ENCODE measurements at places on chromosomes 1 and 21. TPM values are rescaled to one million over a fixed set of nuclear protein-coding genes. Genes with fewer than 3 reads are reported as not detected.

The S100A8 gene
- 1.9 TPM for total RNA-seq

The TNFRSF1B gene
- total RNA-seq: 86.6 TPM

The RRP1 gene
- 27.8 TPM for total RNA-seq

The STX12 gene
- 36.4 TPM for total RNA-seq

- DNase-seq: peak; percentile 39
These were observed 21.9 kb downstream of the TSNAX start for GRCh38 chr1:231550448-231550781.

DNA sequence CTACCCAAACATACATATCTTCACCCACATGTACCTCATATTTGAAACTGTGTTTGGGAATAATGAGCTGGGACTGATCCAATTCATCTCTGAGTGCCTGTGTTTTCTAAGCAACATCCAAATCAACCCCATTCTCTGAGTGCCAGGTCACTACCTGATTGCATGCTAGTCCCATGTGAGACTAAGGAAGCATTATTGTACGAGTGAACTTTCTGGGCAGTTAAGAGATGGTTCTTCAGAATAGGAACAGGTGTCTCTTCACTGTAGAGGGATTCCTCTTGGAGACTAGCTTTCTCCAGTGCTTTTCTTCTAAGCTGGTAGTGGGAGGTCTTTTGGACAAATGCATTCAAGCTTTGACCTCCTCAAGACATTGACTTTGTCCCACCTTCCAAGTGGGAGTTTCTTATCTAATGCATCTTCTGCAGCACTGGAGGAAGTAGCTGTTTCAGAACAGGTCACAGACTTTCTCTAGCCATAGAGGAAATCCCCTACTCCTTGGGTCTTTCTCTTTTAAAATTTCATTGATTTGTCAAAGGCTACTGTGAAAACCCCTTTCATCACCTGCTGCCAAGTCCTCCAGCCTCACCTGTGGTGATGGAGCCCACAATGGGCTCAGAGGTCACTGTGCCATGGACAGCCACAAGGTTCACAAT is 172.0 kb upstream of the KIAA0040 start:
- no peak for DNase-seq

GRCh38 chr1:21337928-21338572 is 47.8 kb upstream of the ECE1 start:
- DNase-seq: no peak

DNA sequence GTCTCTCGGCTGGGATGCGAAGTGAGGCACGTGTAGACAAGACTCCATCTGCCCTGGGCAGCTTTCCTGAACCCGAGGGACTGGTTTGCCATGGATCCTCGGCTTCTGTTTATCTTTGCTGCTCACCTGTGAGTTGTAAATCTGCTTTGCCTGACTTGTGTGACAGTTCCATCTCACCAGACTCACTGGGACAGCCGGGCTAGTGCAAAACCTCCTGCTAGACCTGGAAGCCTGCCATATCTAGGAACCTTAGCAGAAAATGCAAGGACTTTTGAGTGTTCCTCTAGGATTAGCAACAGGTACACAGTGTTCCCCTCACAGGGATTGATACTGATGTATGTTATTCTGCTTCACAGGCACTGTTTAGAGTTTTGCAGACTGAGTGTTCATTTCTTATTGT is 218.6 kb downstream of the URB2 start:
- no peak for DNase-seq

DNA sequence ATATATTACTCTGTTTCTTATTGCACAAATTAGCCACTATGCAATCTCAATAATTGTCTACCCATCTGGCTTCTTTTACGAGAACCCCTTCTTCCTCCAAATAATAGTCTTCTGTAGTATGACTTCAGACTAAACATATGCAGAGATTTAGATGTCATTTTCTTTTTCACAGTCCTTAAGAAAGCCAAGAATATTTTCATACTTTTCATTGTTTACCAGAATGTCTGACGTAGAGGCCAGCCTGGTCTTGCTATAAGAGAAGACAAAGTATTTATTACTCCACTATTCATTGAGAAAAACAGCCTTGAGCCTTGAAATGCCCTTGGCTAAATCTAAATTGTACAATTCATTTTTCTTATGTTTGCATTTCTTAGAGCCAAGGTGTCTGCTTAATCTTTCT is 714.9 kb upstream of the CXADR start:
- DNase-seq: no peak

DNA sequence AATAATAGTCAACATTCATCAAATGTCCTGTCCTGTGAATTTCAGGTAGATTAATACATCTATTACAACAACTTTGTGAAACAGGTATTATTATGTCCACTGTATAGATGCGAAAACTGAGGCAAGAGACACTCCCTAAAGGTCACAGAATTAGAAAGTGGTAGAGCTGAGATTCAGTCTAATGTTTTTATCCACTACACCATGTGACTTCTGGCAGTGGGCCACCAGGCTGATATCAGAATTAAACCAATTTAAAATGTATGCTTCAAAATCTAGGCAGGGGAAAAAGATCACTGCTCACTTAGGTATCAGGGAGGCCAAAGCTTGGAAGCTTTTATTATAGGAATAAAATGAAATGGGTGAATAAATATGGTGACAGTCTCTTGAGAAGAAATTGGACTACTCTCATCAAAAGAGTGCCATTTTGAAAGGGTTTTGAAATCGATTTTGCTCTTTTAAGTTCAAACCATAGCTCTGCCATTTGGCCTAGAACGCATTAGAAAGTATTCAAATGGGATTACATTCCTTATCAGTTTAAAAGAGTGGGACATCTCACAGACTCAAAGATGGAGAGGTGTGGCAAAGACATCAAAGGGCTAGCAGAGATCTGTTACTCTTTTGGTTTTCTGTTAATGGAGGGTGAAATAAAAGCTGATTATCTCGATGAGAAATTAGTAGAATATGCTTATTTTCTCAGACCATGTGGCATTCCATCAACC is 1.9 kb downstream of the DDAH1 start:
- no peak for DNase-seq

GRCh38 chr1:54464031-54464476 is 57.9 kb upstream of the SSBP3 start:
- DNase-seq: no peak

GRCh38 chr1:21278860-21279845 is 11.1 kb downstream of the ECE1 start:
- DNase-seq: no peak

GRCh38 chr1:176101951-176102642 is 105.0 kb downstream of the COP1 start:
- no peak for DNase-seq

DNA sequence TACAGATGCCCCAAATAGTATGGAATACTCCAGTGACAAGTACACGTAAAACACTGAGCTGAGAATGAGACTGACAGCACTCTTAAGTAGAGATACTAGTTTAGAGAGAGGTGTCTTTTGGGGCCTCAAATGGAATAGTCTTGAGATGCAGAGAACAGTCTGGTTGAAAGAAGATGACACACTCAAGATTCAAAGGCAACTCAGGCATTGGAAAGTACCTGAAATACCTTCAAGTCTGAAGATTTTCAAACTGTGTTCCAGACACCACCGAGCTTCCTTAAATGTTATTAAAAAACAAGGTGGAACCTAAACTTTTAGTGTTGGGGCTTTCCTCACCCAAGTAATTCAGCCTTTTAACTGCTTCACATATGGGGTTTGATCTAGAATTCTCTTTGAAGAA is 437.7 kb downstream of the OMA1 start:
- no peak for DNase-seq

- peak; percentile 23 for DNase-seq
These were observed 12.1 kb downstream of the SFPQ start for GRCh38 chr1:35180776-35181374.

- DNase-seq: no peak
These were observed 12.4 kb upstream of the GBP4 start for GRCh38 chr1:89211035-89211634.

DNA sequence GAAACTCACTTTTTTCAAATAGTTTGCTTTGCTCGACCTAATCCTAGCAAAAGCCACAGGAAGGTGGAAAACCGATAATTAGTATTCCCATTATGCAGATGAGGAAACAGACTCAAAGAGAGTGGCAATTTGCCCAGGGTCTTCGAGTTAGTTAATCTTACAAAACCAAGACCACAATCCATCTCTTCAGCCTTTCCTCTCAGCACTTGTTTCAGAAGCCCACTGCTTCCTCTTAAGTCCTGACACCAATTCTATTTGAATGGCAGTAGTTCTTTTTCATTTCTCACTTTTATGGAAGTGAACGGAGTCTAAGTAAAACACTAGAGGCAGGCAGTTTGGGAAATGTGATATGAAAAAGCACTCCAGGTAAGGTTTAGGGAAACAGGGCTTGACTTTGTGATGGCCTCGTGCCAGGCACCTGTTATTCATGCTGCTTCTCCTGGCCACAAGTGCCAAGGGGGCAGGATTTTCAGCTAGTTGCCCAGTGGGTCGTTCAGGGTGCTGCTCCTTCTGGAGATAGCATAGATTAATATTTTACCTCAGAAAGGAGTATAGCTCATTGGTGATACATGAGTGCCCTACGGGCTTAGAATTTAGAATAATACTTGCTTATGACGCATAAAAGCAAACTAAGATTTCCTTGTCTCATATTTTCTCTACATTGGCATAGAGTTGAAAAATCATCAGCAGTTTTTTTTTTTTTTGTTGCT is 76.6 kb upstream of the NRIP1 start:
- DNase-seq: no peak

GRCh38 chr1:2601721-2602303 is 15.2 kb downstream of the PRXL2B start:
- DNase-seq: no peak

DNA sequence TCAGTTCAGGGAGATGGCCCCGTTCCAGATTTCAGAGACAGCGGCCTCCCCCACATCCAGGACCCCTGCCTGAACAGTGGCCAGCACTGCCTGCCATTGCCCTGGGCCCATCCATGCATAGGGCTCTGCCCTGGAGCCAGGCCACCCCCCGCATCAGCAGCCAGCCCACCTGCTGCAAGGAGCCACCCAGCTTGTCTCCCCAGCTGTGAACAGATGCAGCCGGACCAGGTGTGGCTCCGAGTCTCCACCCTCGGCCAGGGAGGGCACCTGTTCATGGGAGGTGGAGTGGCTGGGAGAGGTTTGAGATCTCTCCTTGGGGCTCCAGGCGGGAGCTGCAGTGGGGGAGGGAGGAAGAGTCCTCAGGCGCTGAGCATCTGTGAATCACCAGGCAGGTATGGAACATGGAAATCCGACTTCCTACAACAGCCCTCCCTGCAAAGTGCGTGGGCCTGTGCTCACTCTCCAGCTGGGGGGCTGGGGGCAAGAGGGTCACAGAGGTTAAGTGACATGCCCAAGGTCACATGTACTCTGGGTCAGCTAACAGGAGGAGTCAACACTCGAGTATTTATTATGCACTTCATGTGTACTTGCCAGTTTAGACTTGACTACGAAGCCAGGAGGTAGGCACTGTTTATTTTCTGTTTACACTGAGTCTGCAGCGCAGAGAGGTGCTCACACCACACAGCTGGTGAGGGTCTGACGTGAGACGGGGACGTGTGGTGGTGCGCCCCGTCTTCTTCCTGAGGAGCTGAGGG is 4.8 kb upstream of the HES5 start:
- peak; percentile 9 for DNase-seq

DNA sequence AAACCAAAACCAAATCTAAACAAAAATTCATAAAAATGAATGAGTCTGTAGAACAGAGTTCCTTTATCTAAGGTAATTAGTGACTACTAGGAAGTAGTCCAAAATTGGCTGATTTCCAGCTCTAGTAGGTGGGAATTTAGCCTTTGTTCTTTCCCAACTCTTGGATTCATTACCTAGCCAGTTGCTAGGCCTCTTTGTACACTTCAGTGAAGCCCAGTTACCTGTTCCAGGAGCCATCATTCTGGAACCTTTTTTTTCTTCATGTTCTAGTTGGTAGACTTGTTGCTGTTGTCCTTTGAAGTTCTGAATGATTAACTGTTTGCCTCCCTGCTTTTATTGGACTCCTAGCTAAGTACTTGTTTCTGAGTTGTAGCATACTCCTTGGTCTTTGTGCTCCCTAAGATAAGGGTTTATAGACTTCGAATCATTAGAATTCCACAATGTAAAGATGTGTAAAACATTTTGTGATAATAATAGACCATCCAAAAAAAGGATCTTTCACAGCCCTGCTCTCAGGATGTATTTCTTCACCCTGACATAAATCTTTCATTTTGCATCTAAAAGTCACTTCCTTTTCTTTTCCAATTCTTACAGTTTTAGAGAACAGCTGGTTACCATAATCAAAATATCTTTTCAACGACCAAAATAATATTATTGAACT is 9.8 kb downstream of the PLA2G4A start:
- no peak for DNase-seq

- no peak for DNase-seq
These were observed 838 bp downstream of the TTC34 start for GRCh38 chr1:2800664-2801045.

DNA sequence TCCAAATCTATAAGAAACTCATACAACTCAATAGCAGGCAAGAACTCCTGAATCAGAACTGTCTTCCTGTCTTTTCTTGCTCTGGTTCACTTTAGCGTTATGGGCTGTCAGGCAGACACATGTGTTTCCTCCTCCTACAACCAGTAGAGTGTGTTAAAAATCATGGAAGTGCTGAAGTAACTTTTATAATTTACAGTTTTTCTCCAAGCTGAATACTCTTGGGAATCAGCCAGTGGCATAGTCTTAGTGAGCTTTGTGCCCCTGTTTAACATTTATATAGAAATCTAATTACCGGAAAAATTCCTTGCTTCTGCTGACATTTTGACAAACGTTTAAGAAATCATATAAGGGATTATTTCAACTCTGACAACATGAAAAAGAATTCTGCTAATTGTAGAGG is 113.1 kb upstream of the RGS18 start:
- no peak for DNase-seq

GRCh38 chr1:34263406-34263805 is 86.7 kb downstream of the C1orf94 start:
- no peak for DNase-seq

DNA sequence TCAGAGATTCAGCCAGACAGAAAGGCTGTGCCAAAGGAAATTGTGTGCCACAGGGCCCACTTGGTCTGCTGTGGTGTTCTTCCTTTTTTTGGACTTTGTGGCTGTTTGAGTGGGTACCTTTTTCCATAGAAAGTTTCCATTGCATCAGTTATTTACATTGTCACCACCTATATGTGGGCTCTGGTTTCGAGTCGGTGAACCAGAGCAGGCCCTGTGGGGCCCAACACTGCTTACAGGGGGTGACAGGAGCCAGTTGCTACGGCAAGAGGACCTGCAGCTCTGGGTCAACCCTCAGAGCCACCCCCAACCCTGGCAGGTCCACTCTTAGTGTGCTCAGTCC is 157.0 kb upstream of the EDN2 start:
- no peak for DNase-seq

DNA sequence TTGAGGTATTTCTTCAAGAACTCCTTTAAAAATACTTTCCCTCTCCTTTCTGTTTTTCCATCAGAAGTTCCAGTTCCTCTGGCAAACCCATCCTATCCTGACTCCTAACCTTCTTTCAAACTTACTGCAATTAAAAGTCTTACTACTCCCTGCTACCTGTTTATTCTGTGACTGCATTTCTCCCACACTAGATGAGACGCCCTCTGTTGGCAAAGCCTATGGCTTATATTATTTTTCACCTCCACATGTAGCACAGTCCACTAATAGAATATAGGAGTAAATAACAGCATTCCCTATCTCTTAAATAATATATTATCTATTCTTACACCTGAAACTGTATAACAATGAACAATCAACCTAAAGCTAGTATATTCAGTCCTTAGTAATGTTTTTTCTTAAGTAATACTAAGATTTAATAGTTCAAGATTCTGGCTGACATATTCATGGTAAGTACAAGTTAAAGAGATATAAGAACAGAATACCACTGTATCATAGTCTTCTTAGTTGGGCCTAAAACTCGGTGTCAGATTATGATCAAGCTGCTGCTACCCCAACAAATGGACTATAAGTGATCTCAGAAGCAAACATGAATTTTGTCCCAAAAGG is 54.8 kb downstream of the RAB3GAP2 start:
- peak; percentile 29 for DNase-seq

- DNase-seq: no peak
These were observed 27.6 kb downstream of the TENT5C start for GRCh38 chr1:117633423-117633822.

Measured in B cell (primary cell).